ENCODE measurements at places on chromosomes 3 and 15.

- DNase-seq: no peak
These were observed 504.1 kb downstream of the NTRK3 start for GRCh38 chr15:87752250-87752951.

DNA sequence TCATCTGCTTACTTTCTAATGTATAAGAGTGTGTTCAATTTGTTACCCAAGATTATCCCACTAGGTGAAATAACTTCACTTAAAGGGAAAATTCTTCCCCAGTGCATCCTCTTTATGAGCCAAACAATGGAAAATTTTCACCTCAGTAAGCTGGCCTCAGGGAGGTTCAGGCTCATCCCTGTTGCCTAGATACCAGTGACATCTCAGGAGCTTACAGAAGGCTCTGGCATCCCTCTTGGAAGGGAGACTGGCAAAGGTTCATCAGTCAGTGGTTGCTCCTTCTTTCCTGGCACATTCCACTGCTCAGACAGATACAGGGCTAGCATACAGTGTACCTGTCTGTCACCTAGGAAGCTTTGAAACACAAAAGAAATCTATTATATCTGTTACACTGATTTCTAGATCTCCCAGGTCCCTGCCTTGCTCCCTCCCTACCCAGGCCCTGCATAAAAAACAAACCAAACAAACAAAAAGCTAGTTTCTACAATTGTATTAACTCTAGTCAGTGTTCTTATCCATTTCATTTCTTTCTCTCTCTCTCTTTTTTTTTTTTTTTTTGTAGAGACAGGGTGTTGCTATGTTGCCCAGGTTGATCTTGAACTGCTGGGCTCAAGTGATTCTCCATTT, 1.7 kb downstream of the IP6K2 start:
- no peak for DNase-seq

DNA sequence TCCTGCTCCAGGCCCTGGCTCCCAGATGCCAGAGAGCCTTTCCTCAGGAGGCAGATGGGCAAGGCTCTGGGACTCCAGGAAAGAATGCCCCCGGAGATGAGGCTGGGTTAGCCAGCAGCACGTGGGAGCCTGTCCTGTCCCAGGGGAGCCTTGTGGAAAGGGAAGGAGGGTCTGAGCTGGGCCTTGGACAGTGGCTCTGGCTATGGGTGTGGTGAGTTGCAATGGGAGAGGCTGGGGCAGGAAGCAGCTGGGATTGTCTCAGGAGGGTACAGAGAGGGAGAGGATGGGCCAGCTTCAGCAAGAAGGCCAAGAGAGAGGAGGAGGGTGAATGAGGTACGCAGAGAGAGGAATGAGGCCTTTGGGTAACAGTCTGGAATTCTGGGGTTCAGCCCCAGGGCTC, 17.4 kb upstream of the CACNA2D2 start:
- DNase-seq: no peak

DNA sequence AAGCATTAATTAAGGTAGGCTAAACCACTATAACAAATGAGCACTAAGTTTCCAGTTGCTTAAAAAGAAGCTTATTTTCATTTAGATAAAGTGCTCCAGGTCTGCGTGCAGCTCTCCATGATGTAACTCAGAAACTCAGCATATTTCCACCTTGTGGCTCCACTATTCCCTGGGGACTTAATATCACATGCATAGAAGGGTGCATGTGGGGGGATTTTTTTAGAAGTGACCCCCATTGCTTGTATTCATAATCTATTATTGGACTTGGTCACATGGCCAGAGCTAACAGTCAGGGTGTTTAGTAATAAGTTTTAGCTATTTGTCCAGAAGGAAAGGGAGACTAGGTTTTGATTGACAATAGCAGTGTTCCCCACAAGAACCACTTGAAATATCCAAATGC, 86.8 kb downstream of the TMCO5A start:
- DNase-seq: no peak

- DNase-seq: no peak
These were observed 11.6 kb upstream of the CLDN18 start for GRCh38 chr3:137998121-137999042.

DNA sequence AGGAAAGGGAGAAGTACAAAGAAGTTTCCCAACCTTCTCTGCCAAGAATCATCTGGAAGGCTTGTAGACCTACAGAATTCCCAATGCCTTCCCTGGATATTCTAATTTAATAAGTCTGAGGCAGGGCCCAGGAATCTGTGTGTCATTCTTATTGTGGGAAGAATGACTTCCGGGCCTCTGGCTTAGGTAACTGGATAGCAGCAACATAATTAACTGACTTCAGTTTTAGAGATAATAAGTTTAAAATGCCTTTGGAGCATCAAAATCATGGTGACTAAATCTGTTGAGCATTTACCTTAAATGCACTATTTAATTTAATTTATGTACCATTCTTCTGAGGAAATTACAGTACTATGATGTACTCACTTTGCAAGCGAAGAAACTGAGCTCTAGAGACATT, 44.3 kb upstream of the TM4SF1 start:
- DNase-seq: no peak

- no peak for DNase-seq
These were observed 80.6 kb upstream of the MITF start for GRCh38 chr3:69658514-69659140.

DNA sequence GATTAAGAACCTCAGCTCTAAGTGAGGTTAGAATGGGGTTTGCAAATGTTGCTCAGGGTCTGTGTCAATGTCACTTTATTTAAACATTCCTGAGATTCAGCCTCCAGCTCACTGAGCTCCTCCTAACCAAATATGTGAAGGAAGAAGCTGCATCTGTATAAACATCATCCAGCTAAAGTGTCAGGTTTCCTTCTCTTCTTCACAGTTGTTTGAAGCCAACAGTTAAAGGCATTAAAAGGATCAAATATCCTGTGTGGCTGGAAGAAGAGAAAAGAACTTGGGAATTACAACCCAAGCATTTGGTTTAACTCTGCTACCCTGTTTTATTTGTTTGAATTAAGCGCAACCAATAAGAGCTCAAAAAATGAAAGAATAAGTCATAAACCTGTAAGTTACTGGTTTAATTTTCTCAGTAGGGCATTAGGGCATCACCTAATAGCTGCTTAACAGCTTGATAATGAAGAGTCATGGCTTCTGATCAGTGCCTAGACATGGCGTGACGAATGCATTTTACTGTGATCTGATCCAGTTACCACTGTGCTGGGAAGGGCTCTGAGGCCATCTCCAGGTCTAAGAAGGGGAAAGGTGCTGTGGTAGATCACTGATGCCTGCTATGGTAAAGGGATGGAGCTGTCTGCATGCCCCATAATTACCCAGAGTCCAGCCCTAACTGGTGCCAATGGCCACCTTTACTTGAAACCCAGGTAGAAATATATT, 165.7 kb upstream of the TSC22D2 start:
- DNase-seq: no peak

- DNase-seq: no peak
These were observed 352.4 kb downstream of the ROBO1 start for GRCh38 chr3:79415356-79415755.

Data from activated T-cell treated with anti-CD3 and anti-CD28 coated beads for 24 hours (primary cell).